ENCODE measurements at places on chromosomes 3 and 15.

DNA sequence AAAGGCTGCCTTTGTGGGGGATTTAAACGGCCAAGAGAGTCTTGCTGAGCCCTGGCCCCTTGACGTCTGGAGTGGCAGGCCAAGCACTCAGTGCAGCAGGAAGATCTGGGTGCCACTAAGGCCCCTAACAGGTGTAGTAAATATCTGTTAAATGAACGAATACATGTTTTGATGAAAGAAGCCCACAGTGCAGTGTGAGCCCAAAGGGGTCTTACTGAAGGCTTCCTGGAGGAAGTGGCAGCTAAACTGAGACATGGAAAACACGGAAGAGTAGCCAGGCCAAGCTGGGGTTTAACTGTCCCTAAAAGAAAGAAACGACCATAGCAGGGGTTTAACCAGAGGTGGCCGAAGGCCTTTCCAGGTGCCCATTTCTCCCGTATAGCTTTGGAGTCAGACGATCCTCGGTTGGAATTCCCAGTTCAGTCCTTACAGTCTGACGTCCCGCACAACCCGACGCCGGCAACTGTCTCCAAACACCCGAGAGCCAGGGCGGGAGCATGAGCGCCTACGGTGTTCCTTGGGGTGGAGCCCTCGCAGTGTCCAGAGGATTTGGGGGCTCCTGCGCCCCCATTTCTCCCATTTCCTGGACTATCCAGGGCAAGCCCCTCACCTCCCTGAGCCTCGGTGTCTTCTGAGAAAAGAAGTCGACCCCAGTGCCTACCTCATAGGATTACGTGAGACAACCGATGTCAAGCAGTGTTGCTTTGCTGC lies 910 bp upstream of the ABHD6 start:
- no peak for DNase-seq

DNA sequence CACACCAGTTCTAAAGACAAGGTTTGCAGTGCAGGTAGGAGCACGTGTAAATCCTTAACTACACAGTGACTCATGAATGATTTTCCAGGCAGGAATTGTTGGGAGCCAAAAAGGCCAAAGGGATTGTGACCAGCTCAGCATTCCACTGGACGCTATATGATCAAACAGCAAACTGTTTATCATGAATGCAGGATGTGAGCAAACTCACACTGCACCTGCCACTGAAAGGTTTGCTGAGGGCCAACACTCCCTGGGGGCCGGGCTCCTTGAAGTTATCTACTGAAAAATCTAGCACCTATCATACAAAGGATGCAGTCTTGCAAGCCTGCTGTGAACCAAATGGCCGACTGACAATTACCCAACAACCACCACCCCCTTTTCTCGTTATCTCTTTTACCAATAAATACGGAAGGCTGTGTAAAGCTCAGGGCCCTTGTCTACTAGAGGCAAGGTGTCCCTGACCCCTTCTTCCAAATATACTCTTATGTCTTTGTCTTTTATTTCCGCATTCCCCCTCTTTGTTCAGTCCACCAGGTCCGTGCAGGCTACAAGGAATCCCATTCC lies 11.5 kb upstream of the DNASE1L3 start:
- no peak for DNase-seq

- no peak for DNase-seq
These were observed 101.7 kb downstream of the ETFA start for GRCh38 chr15:76209523-76209922.

GRCh38 chr3:22704571-22705354 lies 498.4 kb upstream of the UBE2E2 start:
- no peak for DNase-seq

GRCh38 chr3:142987707-142988106 lies 13.7 kb upstream of the U2SURP start:
- DNase-seq, result no peak

DNA sequence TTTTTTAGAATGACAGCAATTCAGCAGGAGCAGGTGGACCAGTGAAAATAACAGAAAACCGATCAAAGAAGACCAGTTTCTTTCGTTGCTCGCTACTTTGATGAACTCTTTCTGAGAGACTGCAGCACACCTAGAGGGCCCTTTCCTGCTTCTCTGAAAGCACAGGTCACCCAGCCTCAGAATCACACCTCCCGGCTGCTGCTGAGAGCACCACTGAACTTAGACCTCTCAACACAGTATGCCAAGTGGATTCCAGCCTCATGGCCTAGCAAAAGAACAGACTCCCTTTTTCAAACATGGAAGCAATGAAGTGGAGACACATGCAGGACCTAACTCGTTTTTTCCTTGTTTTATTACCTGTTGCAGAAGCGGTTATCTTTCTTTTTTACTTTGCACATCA lies 13.9 kb upstream of the APH1B start:
- no peak for DNase-seq

GRCh38 chr3:18149386-18149785 lies 275.8 kb downstream of the SATB1 start:
- DNase-seq, result no peak

- peak; percentile 18 for DNase-seq
These were observed 22.7 kb upstream of the IREB2 start for GRCh38 chr15:78415284-78415683.

DNA sequence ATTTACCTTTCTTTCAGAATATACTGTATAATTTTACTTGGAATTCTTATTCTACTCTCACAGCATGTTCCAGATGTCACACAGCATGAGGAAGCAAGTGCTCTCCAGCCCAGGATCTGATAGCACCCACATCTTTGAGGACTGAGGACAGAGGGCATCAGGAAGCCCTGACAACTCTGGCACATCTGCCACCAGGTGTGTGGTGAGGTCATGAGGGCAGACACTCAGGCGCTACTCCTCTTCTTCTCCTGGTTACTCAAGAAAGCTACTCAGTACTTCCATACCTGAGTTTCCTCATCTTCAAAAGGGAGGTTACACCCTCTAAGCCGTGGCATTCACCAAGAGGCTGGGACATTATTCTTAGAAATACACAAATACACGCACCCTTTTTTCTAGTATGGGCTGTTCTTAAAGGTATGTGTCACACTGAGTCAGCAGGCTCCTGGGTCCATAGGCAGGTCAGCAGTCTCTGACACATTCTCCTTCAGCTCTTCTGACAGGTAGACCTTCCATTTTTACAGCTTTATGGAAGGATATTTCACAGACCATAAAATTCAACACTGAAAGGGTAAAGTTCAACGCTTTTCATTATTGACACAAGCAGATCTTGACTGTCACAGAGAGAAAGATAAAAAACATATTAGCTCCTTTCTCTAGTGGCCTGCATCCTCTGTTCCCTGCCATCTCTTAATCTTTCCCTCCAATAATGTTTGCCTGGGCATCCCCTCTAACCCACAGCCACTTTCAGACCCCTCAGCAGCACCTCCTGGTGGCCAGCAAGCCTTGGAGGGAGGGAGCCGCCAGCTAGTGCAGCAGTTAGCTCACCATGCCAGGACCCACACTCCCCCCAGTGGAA lies 103.2 kb upstream of the TJP1 start:
- DNase-seq, result peak; percentile 35

DNA sequence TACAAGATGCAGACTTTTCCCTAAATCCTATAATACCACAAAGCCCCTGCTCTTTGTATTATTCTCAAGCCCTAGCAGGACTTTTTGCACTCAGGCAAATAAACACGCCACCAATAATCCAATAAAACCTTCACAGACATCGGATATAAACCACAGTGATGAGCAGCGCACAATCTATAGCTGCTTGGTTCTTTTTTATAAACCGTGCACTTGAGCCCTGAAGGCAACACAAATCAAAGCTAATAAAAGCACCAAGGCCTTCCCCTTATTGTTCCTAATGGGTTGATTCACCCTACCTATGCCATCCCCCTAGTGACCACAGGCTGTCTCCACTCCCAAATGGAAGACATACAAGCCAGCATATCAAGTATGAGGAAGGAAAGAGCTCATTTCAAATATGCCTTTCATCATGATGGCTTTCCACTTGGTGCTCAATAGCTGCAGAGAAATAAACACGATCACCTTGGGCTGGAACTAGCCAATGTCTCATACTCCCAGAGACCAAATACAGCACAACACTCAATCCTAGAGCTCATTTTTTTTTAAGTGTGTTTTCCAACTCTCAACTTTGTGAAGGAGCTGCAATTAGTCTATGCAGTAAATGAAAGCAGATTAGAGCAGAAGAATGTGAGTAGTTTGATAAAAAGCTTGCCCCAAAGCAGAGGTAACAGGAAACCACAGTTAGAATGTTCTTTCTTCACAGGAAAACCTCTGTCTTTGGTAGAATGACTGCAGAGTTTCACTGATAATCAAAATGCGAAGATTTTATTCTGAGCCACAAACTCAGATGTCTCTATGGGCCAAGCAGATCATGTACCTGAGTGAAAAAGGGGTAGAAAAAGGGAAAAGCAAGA lies 573.9 kb downstream of the AGBL1 start:
- no peak for DNase-seq

DNA sequence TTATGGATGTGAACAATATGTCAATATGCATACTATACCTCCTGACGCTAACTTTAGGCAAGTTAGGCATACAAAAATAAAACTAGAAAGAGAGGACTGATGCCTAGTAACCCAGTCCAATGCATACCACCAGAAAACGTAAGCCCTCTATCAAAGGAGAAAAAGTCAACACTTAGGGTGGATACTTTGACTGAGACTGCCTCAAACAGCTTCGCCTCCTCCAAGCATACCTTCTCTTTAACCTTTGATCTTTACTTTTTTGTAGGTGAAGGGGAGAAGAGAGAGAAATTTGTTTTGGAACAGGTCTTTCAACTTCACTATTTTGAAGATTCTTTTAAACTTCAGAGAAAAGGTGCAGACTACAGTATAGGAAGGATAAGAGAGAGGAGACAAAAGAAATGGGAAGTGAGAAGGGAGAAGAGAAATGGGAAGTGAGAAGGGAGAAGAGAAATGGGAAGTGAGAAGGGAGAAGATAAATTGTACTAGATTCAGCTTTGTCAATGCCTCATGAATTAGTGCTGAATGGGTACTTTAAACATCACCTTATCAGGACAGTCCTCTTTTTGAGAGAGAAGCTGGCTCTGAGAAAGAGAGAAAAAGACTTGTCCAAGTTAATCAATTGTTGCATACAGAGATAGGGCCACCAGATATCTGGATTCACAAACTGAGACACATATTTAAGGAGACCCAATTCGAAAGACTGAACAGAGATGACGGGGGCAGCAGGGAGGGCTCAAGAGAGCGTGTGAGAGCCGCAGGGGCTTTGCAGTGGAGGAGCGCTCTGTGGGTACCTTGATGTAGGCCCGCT lies 1.0 kb downstream of the P3H2 start:
- no peak for DNase-seq

- DNase-seq, result no peak
These were observed 560.9 kb upstream of the AGTR1 start for GRCh38 chr3:148136816-148137215.

DNA sequence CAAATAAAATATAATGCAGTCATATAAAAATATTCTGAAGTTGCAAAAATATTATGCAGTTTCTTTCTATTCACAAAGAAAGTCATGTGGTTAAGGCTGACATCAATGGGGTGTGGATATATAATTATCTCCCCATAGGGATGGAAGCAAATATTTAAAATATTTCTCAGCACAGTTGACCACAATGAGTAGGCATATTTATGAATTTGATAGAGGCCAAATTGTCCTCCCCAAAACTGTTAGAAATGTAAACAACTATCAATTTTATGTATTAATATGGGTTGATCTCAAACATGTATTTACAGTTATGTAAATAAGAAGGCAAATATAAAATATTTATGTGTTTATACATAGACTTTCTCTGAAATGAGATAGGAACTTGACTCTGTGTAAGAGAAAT lies 246.0 kb upstream of the CBLB start:
- DNase-seq, result no peak

GRCh38 chr3:32147509-32147908 lies 41.1 kb downstream of the GPD1L start:
- DNase-seq, result no peak

GRCh38 chr3:18758047-18758704 lies 333.0 kb upstream of the SATB1 start:
- peak; percentile 26 for DNase-seq

- no peak for DNase-seq
These were observed 2.2 kb downstream of the LRRN1 start for GRCh38 chr3:3801494-3801841.

DNA sequence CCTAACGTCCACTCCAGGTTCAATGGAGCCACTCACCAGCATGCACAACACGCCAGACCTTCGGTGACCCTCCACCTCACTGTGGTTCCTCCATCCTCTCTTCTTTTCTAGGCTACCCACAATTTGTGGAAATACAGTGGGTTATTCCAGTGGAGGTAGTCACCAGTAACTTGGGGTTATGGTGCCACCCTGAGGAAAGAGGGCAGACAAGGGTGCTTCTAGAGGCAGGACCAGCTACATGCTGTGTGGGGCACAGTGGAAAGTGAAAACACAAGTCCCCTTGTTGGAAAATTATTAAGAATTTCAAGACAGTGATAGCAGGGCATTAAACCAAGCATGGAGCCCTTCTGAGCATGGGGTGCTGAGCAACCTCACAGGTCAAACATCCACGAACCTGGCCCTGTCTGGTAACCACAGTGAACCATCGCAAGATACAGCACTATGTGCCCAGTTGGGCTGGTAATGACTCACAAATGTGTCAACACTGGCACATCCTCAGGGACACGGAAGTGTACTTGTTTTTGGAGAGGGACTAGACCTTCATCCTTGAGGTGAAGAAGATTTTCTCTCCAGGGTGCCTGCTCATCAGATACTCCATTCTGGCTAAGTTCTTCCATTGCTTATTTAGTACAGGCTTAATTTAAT lies 166.7 kb downstream of the STT3B start:
- no peak for DNase-seq

- no peak for DNase-seq
These were observed 331.1 kb downstream of the CHST2 start for GRCh38 chr3:143450632-143451031.

DNA sequence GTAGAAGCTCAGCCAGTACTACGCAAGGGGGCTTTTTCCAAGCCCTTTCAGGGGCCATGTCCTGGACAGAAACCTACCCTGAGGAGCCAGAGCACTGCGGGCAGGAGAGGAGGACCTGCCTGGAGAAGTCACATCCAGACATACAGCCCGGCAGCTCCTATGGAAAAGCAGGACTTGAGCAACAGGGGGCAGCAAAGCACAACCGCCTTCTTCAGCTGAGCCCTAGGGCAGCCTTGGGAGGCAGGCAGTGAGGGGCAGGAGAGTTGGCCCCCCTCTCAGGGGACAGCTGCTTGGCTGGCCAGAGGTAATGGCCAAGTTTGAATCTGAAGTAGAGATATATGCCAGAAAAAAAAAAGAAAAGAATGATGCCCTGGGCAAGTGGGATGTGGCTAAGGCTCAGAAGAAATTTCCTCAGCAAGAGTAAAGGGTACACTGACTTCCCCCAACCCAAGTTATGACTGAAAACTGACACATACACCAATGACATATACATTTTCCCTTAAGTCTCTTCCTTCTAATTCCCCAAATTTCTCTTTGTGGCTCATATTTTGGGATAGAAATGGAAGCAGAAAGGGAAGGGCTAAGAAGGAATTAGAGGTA lies 56.9 kb downstream of the CYP19A1 start:
- peak; percentile 76 for DNase-seq

All from midbrain (tissue), 1 donor.